ENCODE measurements at places on chromosomes 16 and 17.
A peak's percentile ranks its signal among the peaks of the same experiment; 100 is the strongest.

GRCh38 chr17:75848523-75849278 lies 4.5 kb upstream of the UNC13D start:
- DNase-seq: peak; percentile 66

- DNase-seq: no peak
Measured at GRCh38 chr17:11612956-11613355, 14.7 kb downstream of the DNAH9 start.

GRCh38 chr16:4625560-4626159 lies 1.0 kb downstream of the MGRN1 start:
- no peak for DNase-seq

- DNase-seq: no peak
Measured at GRCh38 chr17:66988069-66988798, 23.7 kb downstream of the CACNG4 start.

GRCh38 chr17:30568117-30568430 lies 90.9 kb downstream of the GOSR1 start:
- DNase-seq: no peak

DNA sequence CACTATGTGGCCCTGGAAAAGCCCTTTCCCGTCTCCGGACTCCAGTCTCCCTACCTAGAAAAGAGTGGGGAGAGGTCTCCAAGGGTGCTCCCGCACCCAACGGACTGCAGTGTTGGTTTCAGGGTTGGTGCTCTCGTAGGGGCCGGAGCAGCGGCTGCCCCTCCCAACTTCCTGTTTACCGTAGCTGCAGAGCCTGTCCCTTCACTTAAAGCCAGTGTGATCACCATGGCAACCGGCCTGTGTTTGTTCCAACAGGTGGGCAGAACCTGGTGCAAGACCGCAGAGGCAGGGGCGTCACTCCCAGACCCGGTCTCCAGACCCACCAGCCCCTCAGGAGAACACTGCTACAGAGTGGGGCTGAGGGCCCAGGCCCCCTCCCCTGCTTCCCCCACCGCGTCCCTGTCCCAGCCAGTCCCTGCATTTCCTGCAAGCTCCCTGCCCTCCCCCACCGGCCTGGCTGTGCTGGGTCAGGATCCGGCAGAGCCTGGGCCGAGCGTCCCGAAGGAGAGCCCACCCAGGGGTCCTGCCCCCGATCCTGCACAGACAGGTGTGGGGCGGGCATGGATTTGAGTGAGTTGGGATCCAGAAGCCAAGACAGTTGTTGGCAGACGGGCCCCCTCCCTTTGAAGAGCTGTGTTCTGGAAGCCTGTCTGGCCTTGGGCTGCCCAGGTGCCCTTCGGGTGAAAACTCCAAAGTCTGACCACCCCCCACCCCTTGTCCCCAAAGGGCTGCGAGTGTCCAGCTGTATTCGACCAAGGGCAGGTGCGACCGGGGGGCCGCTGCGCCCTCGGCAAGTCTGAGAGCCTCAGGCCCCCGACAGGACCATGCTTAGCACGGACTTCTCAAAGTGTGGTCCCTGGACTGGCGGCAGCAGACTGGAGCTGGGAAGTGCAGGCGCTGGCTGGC lies 1.5 kb upstream of the BAIAP3 start:
- no peak for DNase-seq

DNA sequence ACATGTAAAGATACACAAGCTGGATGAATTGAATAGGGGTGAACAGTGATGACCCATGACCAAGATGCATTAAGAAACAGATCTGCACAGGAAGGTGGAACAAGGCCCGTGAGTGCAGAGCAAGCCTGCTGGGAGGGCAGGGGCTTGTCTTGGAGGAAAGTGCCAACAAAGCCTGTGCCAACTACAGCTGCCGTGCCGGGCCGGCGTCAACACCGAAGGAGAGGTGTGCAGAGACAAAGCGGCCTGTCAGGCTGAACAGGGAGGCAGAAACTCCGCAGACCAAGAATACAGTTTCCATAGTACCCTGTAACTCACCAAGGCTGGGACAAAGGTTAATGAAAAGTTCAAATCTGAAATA lies 46.7 kb downstream of the ANKRD11 start:
- no peak for DNase-seq

DNA sequence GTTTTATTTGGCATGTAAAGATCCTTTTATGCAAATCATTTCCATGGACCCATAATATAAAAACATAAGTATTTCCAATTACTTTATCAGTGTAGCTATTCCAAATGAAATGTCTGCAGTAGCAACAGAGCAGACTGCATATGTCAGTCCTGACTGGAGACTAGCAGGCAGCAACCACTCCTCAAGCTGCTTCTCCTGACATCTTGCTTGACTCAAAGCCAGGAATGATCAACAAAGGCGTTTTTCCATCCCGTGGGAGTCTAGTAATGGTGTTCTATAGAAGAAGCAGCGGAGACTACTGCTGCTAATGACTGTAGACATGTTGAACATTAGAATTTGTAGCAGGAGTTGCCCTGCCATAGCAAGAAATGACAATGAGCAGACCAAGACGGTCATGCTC lies 73.2 kb upstream of the AKTIP start:
- DNase-seq: no peak

- peak; percentile 60 for DNase-seq
Measured at GRCh38 chr17:78484271-78485246, 92.6 kb downstream of the DNAH17 start.

GRCh38 chr17:70945386-70945785 lies 776.1 kb downstream of the KCNJ2 start:
- no peak for DNase-seq

DNA sequence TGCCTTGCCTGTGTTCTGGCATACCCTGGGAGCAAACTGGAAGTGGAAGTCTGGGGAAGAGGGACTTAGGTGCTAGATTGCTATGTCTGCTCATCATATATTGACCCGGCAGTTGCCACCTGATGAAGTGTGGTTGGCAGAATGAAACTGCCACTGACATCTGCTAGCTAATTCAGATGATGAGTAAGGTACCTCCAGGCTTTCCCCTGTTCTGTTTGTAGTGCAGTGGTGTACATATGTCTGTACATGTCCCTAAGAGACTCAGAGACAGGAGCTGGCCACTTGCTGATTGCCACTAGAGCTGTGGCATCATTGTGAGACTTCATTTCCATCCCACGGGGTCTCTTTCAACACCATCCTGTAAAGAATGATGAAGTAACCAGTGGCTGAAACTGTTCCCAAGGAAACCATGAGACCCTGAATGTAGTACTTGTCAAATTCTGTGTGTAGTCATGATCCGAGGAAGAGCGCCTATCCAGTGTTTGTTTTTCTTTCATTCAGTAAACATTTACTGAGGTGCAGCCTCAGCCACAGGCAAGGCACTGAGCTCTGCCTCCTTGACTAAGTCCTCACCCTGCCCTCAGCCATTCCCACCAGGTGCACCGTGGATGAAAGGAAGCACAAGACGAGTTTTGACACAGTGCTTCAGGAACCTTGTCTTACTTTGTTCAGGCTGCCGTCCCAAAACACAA lies 13.2 kb downstream of the CLUAP1 start:
- DNase-seq: no peak

DNA sequence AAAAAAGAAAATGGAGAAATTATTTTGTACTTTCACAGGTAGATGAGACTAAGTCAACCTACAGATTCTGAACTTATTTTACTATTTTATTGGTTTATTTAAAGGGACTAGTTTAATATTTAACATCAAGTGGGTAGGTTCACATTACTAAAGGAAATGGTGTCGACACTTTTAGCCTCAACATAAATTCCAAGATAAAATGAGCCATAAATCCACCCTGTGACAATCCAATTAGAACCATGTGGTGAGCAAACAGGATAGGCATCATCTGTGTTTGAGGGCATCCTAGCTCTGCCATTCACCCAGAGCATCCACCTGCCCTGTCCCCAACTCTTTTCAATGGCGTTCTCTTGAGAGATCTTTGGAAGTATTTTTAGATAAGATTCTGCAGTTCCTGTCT lies 92.8 kb upstream of the PMFBP1 start:
- DNase-seq: no peak

- no peak for DNase-seq
Measured at GRCh38 chr17:39737760-39738567, at the start of gene GRB7. Gene GRB7 (plus strand): TSS chr17:39737938. CDS start chr17:39742302, 4,364 bp downstream.

DNA sequence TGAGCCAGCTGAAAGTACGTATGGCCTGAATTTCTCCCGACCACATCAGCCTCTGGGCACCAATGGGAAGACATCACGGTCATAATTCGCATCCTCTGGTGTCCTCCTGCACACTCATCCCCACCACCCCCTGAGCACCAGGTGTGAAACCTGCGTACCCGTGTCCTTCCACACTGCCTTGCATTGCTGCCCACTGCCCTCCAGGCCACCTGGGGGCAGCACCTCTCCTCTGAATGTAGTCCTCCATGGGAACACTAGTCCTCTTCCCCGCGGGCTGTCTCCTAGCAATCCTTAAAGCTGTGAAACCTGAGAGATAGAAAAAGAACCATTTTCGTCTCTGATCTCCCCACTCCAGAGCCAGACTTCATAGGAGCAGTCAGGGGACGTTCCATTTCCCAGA lies 125.5 kb downstream of the ZNF18 start:
- no peak for DNase-seq

- peak; percentile 89 for DNase-seq
Measured at GRCh38 chr16:67892899-67893742, at the start of gene PSKH1. Gene PSKH1 (plus strand): TSS chr16:67893254. CDS start chr16:67908750, 15,496 bp downstream.

DNA sequence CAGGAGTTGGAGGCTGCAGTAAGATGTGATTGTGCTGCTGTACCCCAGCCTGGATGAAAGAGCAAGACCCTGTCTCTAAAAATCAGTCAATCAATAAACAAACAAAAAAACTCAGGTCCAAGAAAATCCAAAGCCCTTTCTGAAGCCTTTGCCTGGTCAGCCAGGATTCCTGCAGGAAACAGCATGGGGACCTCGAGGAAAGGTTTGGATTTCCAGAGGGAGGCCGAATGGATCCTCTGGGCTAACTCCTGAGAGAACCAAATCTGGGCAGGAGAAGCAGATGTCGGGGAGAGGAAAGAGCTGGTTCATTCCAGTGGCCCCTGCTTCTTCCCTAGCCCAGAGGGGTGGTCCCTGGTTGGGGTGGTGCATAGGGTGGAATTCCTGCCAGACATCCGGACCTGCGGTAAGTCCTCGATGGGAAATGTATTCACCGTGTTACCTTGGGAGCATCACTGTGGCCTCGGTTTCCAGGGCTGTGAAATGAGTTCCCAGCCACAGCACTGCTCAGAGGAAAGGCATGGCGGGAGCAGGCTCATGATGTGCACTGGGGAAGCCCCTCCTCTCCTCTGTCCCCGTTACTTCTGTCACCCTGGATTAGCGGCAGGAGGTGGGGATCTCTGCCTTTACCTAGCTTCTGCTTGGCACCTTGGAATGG lies 75.1 kb downstream of the CYLD start:
- no peak for DNase-seq

DNA sequence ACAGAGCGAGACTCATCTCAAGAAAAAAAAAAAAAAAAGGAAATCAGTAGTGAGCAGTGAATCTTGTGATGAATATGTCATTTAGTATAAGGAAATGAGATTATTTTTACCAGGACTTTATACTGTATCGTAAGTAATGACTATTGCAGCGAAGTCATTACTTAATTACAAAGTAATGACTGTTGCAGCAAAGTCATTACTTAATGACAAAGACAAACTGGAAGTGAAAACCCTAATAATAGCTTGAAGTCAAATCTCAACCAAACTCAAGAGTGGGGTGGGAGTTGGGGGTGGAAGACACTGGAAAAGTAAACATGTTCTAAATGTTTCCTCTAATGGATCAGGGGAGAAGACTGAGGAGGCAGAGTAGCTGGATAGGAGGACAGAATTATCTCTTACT lies 76.5 kb downstream of the ARHGAP44 start:
- no peak for DNase-seq

GRCh38 chr16:11038777-11039176 lies 94.4 kb downstream of the CLEC16A start:
- DNase-seq: no peak

- no peak for DNase-seq
Measured at GRCh38 chr17:29611351-29612093, 11.2 kb downstream of the CORO6 start.

DNA sequence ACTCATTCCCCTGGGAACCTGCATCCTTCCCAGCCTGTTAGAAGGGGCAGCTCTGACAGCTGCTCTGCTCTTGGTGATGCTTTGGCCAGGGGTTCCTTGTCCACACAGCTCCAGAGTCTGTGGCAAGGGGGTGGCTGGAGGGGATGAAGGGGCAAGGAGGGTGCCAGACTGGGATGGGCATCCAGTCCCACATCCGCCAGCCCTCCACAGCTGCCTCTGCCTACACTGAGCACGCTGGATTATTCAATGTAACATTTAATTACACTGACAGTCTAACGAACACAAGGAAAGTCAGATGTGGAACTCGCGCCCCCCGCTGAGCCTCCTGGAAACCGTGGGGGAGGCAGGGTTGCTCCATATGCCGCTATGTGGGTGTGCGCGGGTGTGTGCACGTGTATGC lies 101.1 kb downstream of the C16orf78 start:
- DNase-seq: no peak

- DNase-seq: no peak
Measured at GRCh38 chr16:24993722-24994686, 21.2 kb downstream of the ARHGAP17 start.

DNA sequence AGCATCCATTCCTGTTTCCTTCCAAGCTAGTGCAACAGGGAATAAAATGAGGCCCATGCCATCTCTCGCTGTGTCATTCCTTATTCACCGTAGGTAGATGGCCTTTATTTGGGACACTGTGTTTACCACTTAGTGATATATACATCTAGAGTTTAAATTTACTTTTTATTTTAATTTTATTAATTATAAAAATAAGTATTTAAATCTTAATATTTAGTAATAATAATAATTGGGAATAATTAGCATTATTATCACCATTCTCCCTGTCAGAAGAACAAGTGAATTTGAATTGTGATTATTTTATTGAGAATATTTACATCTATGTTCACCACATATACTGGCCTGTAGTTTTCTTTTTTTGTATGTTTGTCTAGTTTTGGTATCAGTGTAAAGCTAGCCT lies 692.9 kb upstream of the KIF2B start:
- no peak for DNase-seq

- DNase-seq: no peak
Measured at GRCh38 chr16:3695610-3696369, 21.5 kb downstream of the TRAP1 start.

DNA sequence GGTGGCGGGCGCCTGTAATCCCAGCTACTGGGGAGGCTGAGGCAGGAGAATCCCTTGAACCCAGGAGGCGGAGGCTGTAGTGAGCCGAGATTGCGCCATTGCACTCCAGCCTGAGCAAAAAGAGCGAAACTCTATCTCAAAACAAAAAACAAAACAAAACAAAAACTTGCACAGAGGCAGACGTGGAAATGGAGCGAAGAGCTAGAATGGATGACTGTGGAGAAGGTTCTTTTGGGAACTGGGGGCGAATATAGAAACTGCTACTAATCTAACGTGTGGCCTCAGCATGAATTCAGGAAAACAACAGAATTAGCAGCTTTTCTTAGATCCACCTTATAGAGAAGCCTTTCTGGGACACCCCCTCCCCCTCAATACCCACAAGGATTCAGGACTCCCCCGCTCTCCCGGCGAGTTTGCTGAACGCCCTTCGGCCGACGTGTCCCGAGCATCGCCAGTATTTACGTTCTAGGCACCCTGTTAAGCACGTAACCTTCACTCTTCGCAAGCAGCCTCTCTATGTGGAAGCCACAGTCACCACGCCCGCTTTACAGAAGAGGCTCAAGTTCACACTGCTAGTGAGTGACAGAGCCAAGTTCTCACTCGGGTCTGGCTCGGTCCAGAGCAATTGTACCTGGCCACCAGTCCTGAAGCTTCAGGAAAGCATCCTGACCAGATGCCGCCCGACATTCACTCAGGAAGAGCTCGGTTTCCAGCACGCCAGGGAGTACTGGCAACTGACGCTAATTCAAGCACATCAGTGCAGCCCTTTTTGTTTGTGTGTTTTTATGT lies 13.3 kb upstream of the ABR start:
- DNase-seq: no peak

- DNase-seq: no peak
Measured at GRCh38 chr17:7562208-7562605, 488 bp downstream of the SENP3 start.

GRCh38 chr17:4565209-4566141 lies 5.1 kb upstream of the GGT6 start:
- no peak for DNase-seq
